ENCODE measurements at places on chromosomes 2 and 18. TPM values are rescaled to one million over a fixed set of nuclear protein-coding genes. Genes with fewer than 3 reads are reported as not detected.

- DNase-seq = no peak
These were observed 31.4 kb downstream of the EIF2AK2 start for GRCh38 chr2:37125416-37125815.

DNA sequence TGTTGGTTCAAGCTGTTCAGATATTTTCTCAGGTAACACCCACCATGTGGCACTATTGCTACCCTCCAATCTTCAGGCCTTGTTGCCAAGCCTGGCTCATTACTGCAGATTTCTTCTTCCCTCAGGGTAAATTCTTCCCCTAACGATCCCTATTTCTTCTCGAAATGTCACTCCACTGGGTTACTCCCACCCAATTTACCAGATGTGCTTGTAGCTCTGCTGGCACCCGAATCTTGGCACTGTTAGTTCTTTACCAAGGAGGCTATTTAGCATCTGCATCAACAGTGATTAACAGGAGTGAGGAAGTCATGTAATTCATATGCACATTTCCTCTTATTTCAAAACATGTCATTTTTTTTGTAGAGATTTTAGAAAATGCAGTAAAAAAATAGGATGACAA, 217.1 kb upstream of the CYRIA start:
- DNase-seq = no peak

DNA sequence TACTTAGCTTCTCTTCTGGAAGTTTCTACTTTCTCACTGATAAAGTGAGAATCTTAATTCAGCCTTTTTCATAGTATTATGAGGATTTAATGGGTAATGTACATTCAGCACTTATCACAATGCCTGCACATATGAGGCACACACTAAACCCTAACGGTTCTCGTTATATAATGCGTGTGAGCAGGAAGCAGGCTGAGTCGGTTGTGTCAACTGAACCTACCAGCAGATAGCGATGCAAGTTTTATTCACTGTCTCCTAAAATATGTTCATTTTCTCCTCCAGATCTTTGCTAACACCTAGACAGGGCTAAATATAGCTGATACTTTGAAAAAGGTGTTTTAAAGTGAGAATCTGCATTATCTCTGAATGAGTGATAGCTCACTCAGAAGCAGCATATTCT, 201.6 kb downstream of the ALPK2 start:
- no peak for DNase-seq

- no peak for DNase-seq
These were observed 313.5 kb downstream of the RPRM start for GRCh38 chr2:153165021-153165420.

DNA sequence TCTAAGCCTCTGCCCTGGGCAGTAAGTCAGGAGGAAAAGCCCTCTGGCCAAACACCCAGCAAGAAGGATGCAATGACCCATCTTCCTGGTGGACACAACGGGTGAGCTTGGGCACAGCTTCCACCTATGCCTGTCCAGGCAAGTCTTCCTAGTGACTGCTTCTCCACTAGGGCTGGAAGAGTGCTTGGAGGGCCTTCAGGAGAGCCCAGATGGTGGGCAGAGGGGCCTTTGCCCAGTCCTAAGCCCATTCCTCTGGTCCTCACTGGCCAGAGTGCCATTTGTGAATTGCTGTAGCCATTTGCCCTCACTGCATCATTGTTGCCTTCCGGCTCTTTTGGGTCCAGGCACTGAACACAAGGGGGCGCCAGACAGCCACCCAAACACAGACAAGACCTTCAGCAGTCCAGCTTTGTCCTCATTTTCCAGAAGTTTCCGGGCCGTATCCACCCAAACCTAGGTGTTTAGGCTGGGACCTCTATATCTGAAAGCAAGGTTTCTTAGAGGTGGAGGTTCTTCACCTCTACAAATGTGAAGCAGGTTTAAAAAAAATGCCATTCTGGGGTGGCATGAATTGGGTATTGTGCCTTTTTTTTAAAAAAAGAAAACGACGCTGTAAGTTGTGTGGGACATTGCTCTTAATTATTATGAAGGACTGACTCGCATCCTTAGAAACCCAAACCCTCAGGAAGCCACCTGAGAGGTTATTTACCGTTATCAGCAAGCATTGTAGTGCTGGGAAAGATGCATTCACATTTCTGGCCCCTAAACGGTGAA, 29.5 kb downstream of the PAX8 start:
- peak; percentile 78 for DNase-seq

GRCh38 chr2:189076572-189076971, 102.4 kb downstream of the COL3A1 start:
- peak; percentile 46 for DNase-seq

GRCh38 chr2:126662621-126663020, 6.7 kb downstream of the GYPC start:
- DNase-seq = no peak

- no peak for DNase-seq
These were observed 322.2 kb downstream of the RDH14 start for GRCh38 chr2:18238209-18238608.

DNA sequence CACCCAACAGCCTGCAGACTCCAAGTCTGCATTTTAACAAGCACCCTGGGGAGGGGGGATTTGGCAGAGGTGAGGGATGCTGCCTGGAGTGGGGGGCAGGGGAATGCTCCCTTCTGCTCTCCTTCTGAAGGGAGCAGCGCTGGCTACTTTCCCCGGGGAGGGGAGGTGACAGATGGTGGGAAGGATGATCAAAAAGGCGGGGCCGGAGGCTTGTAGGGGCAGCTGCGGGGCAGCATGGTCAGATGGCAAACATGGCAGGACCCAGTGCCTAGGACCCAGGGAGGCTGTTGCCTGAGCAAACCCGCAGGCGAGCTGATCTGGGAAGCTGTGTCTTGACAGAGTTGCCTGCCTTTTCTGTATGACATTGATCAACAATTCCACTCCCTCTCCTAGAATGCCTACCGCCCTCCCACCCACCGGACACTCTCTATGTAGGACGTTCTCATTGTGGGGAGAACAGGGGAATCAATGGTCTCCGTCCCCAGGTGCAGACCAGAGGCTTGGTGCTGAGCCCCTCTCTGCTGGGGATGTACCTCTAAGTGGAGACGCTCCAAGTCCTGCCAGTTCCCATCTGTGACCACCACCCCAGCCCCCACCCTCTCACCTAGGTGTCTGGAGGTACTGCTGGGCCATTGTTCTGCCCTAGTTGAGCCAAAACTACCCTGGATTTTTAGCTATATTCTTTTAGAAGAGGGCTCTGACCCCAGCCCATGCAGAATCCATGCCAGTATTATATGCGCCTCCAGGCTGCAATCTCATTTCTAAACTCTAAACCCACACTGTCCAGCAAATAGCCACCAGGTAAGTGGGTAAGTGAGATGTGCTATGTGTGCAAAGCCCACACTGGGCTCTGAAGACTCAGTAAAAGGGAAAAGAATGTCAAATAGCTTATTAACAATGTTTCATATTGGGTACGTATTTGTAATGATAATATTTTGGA, 89.7 kb upstream of the SEC11C start:
- no peak for DNase-seq

DNA sequence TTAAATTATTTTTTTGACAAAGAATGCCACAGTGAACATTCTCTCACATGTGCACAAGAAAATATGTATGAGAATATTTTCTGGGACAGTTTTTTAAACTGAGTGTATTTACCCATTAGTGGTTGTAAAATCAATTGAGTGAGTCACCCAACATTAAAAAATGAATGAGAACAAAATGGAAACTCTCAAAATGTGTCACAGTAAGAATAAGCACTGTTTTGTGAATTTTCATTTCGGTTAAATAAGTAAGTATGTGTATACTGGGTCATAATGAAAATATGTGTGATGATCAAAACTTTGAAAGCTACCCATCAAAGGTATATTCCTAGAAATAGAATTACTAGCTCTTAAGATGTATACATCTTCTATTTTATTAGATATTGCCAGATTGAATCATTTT, 11.6 kb downstream of the BABAM2 start:
- no peak for DNase-seq

Gene GREB1L
- total RNA-seq = 4.0 TPM

Gene RAB1A
- total RNA-seq = 143 TPM

DNA sequence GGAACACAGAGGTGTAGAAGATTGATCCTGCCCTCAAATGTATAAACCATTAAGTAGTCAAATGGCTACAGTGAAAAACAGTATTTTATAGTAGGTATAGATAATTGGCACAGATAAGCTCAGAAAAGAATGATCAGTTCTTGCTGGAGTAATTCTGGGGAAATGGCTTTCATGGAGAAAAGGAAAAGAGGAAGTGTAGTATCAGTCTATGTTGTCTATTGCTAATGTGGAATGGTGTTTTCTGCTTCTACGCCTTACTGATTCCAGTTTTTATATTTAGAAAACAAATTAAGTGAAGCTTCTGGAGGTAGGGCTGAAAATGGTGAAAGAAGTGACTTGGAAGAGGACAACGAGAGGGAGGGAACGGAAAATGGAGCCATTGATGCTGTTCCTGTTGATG, 22.2 kb downstream of the ZC3H15 start:
- no peak for DNase-seq

- DNase-seq = peak; percentile 64
These were observed 149.3 kb downstream of the COL6A3 start for GRCh38 chr2:237264480-237265219.

Gene EIF5B
- 19.1 TPM for total RNA-seq

DNA sequence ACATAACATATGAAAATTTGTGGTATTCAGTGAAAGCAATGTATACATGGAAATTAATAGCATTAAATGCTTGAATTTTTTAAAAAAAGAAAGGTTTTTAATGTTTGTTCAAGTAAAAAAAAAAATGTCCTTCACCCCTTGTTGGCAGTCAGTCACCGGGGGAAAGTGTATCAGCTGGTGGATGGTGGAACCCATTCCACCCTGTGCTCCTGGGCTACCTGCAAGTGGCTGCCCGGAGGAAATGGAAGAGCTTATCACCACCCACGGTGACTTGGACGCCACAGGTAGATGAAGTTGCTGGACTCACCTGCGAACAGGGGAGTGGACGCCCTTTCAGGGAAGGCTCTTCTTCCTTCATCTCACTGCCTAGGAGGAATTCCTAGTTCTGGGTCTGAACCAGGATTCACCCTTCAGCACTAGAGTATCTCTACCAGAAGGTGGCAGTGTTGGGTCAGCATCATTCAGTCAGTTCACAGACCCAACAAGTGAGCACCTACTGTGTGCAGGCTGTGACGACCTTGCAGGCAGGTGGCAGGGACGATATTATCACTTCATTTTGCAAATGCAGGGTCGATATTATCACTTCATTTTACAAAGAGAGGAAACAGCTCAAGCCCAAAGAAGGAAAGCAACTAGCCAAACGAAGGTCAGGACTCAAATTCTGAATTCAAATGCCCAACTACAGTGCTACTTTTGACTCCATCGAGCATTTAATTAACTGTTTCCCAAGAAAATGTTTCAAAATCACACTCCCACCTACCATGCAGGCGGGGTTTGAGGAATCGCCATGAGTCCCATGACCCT, 35.8 kb downstream of the CIB4 start:
- DNase-seq = peak; percentile 65

Gene NAT8
- total RNA-seq = not detected

GRCh38 chr18:6323319-6323889, 91.3 kb downstream of the L3MBTL4 start:
- DNase-seq = no peak

DNA sequence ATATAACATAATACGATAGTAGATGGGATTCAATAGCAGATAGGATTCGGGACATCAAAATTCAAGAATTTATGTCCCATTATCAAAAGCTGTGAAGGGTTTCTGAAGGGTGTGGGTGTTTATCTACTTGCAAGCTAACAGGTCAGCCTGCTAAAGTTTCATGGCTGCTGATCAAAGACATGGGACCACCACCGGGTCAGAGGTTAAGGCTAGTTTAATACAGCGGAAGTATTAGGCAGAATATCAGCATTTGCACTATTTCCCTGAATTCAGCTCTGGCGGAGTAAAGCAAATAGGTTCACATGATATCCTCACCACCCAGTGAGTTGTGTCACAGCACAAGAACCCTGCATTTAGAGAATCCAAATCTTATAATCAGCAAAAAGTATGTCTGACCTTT, 82.5 kb downstream of the DSEL start:
- DNase-seq = no peak

Gene OTOS
- total RNA-seq = not detected

DNA sequence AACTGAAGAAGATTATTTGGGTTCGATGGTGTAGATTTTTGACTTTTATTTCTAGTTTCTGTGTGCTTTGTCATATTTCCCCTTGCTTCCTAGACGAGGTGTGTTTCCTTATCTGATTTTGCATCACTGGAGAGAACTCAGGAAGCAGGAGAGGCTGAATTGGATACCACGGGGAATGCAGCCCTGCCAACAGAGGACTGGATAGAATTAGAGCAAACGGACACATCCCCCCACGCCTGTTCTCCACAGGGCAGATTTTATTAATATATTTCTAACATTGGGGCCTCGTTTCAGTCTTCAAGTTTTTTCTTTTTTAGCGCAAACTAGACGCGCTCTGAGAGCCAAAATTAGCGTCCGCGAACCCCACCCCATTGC, 678 bp upstream of the VAPA start:
- no peak for DNase-seq

Gene SERPINB10
- not detected for total RNA-seq

GRCh38 chr18:38695559-38696280, 1130.1 kb upstream of the CELF4 start:
- no peak for DNase-seq

GRCh38 chr2:195687320-195688086, 30.5 kb downstream of the SLC39A10 start:
- no peak for DNase-seq

- no peak for DNase-seq
These were observed 37.0 kb downstream of the SP100 start for GRCh38 chr2:230453006-230453405.

- DNase-seq = no peak
These were observed at the start of gene CCDC195 for GRCh38 chr2:224716201-224716600. CCDC195 (minus strand) TSS chr2:224716365; CDS start chr2:224716365, 0 bp downstream.

- DNase-seq = no peak
These were observed 292.6 kb upstream of the CYRIA start for GRCh38 chr2:16958266-16958665.

DNA sequence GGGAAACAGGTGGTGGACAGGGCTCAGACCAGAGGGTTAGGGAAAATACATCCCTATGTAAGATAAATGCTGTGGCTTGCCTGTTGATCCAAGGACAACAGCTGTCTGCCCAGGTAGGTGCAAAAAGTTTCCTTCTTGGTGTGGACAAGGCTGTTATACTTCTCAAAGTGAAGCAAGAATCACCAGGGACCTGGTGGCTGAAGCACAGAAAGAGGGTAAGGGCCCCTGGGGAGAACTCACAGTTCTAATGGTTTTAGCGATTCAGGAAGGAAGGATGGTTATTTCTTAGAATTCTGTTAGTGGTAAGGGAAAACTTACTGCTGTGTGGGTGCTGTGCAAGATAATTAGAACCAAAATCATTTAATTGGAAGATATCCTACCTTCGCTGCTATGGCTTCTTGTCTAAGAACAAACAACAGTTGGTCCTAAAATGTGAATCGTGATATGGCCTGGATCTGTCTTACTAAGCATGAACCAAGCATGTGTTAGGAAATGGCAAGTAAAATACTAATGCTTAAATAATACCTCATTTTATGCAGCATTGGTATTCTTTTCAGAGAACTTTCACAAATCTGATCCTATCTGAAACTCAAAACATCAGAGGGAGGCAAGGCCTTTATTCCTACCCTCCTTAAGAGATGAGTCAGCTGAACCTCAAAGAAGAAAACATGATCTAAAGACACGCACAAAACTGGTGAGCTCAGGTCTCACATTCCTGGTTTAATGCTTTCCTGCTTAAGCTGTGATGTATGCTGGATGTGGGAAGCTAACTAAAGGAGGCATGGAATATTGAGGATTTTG, 159.2 kb upstream of the THUMPD2 start:
- peak; percentile 52 for DNase-seq

GRCh38 chr2:187302586-187302985, 145.5 kb downstream of the CALCRL start:
- peak; percentile 14 for DNase-seq

GRCh38 chr18:22952525-22952924, 19.4 kb downstream of the RBBP8 start:
- DNase-seq = no peak

GRCh38 chr2:231323316-231323715, 72.2 kb upstream of the B3GNT7 start:
- no peak for DNase-seq

All from A172 (cell line).